ENCODE measurements at places on chromosomes 2 and 18.

- DNase-seq = peak; percentile 94
Measured at GRCh38 chr2:20578895-20579825, 71.7 kb downstream of the HS1BP3 start.

GRCh38 chr18:48565105-48565504 lies 26.3 kb downstream of the CTIF start:
- DNase-seq = no peak

DNA sequence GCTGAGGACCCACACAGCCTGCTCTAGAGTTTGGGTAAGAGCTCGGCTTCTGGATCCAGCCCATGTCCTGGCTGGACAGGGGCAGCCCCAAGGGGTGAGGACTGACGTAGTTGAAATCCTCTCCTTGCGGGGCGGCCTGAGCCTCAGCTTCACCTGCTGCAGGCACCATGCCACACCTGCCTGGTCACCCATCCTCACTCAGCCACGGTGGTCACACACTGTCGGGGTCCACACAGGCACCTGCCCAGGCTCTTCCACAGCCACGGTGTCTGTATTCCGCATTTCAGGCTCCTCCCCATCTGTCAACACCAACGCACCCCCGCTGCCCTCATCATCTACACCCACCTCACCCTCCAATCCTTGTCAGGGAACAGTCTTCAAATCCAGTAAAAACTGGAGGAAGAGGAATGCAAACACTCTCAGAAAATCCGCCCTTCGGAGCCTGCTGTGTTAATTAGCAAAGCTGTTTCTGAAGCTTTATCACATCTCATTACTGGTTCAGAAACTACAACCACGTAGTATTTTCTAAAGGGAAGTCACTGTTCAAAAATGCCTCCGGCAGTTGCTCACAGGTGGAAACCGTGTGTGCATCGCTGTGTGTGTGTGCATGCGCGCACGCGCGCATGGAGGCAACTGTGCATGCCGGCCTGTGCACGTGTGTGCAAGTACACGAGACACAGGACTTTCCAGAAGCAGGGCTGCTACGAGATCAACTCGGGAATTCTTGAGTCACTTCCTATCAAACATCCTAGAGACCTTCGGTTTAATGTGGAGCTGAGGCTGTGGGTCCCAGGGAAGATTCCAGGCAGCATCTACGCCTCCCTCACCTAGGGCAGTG lies 38.2 kb downstream of the SLC66A2 start:
- no peak for DNase-seq

- DNase-seq = no peak
Measured at GRCh38 chr2:166000401-166000800, 46.8 kb upstream of the TTC21B start.

DNA sequence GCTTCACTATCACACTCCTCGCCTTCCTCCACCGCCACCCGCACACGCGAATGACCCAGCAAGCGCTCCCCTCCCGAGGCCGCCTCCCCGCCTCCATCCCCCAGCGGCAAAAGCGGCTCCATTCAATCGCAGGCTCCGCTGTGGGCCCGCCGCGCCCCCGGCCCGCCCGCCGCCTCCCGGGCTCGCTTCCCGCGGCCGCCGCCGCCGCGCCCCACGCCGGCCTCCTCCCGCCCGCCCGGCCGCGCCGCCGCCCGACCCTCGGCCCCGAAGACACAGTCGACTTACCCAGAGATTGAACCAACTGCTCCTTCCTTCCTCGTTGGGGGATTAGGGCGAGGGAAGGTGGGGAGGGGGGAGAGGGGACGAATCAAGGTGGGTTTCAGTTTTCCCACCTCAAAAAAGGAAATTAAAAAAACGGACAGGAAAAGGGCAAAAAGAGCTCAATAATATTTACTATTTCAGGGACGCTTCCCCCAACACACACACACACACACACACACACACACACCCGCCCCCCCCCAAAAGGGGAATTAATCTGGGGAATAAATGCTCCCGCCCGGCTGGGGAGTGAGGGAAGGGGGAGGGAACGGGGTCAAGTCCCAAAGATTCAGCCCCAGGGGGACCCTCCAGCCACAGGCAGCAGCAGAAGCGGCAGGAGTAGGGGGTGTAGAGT lies 743 bp downstream of the XPO1 start:
- DNase-seq = no peak

GRCh38 chr2:127218812-127219170 lies 1.3 kb downstream of the CYP27C1 start:
- no peak for DNase-seq

DNA sequence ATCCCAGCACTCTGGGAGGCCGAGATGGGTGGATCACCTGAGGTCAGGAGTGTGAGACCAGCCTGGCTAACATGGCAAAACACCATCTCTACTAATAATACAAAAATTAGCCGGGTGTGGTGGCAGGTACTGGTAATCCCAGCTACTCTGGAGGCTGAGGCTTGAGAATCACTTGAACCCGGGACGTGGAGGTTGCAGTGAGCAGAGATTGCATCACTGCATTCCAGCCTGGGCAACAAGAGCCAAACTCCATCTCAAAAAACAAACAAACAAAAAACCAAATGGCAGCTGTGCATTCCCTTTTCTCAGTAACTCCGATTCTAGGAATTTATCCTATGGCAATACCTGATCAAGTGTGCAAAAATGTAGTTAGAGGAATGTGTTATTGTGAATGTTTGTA lies 4.7 kb upstream of the GRHL1 start:
- DNase-seq = no peak

DNA sequence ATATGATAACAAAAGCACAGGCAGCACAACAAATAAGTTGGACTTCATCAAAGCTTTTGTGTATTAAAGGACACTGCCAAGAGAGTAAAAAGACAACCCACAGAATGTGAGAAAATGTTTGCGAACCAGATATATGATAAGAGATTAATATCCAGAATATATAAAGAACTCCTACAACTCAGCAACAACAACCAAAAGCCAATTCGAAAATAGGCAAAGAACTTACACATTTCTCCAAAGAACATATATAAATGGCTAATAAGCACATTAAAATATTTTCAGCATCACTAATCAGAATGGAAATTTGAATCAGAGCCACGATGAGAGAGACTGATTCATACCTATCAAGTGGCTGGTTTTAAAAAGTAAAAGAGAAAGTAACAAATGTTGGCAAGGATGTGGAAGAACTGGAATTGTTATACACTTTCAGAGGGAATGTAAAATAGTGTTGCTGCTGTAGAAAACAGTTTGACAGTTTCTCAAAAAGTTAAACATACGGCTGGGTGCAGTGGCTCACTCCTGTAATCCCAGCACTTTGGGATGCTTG lies 25.2 kb downstream of the EPB41L5 start:
- no peak for DNase-seq

DNA sequence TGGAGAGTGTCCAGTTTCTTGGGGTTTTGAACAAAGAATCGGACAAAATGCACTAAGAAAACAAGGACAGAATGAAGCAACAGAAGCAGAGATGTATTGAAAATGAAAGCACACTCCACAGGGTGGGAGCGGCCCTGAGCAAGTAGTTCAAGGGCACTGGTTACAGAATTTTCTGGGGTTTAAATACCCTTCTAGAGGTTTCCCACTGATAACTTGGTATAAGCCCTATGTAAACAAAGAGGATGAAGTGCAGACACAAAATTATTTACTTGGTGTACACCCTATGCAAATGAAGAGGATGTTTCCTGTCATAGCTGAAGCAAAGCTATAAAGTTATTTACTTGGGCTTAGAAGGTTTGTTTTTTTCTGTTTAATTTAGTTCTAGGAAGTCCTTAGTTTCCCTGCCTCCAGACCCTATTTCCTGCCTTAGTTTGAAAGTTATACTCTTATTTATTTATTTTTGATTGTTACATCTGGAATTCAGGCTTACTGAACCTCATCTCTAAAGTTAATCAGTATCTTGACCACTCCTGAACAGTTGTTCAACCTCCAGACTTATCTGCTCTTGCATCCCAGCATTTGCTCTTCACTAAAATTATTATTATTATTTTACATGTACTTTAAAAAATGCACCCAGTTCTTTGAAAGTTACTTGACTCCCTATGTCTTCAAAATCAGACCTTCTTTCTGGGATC lies 193.5 kb downstream of the SPP2 start:
- no peak for DNase-seq

GRCh38 chr18:76524477-76524876 lies 29.4 kb upstream of the ZNF516 start:
- no peak for DNase-seq

- peak; percentile 70 for DNase-seq
Measured at GRCh38 chr2:174682007-174682577, 82.2 kb downstream of the CHRNA1 start.

GRCh38 chr2:163808406-163808805 lies 72.6 kb upstream of the FIGN start:
- DNase-seq = no peak

DNA sequence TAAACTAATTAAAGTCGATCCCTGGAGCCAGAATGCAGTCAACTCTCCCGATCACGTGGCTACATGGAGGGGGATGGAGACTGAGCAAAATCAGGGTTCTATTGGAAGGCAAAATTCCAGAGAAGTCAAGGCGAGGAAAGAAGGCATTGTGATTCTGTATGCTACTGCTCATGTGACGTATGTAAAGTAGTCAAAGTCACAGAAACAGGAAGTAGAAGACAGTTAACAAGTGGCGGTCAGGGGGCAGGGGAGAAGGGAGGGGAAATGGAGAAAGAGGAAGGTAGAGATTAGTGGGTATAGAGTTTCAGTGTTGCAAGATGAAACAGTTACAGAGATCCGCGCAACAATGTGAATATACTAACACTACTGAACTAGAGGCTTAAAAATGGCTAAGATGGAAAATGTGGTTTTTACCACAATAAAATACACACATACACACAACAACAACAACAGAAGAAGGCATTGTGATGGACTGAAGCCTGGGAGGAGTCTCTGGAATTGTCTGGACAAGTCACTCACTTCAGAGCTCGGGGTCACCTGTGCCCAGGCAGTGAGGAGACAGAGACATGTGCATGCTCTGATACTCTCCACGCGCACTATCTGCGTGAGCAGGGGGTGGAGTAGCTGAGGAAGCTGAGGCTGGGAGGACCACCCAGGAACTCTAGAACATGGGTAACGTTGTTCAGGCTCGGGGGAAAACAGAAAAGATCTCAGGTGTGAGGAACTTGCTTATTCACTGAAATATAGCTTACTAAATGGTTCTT lies 89.9 kb upstream of the CDCA7 start:
- no peak for DNase-seq

DNA sequence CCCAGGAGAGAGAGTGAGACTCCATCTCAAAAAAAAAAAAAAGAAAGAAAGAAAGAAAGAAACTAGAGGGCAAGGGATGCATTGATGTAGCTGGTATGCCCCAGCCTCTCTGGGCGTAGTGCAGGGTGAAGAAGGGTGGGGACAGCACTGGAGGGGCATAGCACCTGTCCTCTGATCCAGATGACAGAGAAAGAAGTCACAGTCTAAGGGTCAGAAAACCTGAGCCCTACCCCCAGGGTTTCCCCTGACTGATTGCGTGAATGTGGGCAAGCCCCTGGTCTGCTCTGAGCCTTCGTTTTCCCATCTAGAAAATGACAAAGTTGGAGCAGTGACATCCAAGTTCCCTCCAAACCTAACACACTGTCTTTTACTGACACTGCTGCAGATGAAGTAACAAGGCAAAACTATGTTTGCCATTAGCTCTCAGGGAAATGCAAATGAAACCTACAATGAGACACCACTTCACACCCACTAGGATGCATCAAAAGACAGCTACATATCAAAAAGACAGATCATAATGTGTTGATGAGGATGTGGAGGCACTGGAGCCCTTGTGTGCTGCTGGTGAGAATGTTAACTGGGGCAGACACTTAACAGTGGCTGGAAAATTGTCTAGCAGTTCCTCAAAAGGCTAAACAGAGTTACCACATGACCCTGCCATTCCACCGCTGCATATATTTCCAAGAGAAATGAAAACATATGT lies 19.5 kb upstream of the YWHAQ start:
- no peak for DNase-seq
